ENCODE measurements at places on chromosomes 13 and 19. TPM values are rescaled to one million over a fixed set of nuclear protein-coding genes. Genes with fewer than 3 reads are reported as not detected.
A peak's percentile ranks its signal among the peaks of the same experiment; 100 is the strongest.

MCEMP1 gene
- total RNA-seq = 2.4 TPM

PRR22 gene
- total RNA-seq = 0.64 TPM

DNA sequence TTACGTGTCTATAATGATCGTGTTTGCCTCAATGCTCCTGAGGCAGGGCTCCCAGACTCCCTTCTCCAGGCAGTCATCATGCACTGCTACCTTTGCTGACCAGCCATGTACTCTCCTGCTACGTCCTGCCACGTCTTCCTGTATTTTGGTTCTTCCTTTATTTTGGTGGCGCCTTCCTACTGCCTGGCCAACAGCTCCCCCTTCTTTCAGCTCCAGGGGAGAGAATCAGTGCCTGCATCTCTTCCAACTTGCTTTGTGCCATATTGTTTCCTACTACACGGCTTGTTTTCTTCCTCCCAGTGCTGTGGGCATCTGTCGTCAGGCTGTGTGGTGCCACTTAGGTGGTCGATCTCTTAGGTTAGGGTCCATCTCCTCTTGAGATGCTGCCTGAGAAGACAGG lies 96.2 kb downstream of the FGF9 start:
- H3K4me1 ChIP-seq = no peaks in the 10 kb centered on the region
- no peak overlapping the region for H3K27ac ChIP-seq
- H3K4me3 ChIP-seq = no peak overlapping the region
- DNase-seq = no peak
- H3K36me3 ChIP-seq = no peaks in the 10 kb centered on the region

- H3K4me1 ChIP-seq = no peaks in the 10 kb centered on the region
- H3K36me3 ChIP-seq = no peaks in the 10 kb centered on the region
- no peak overlapping the region for H3K4me3 ChIP-seq
- H3K27me3 ChIP-seq = no peaks in the 10 kb centered on the region
- no peak for DNase-seq
Observed at GRCh38 chr13:101204270-101205020, 211.9 kb downstream of the NALCN start.

GRCh38 chr19:12669270-12670158 lies 2.9 kb downstream of the WDR83 start:
- peak overlapping the region; percentile 97 for H3K27ac ChIP-seq
- peaks cover 22% of the 10 kb centered on the region for H3K4me1 ChIP-seq
- no peaks in the 10 kb centered on the region for H3K27me3 ChIP-seq
- peak overlapping the region; percentile 90 for H3K4me3 ChIP-seq
- H3K36me3 ChIP-seq = peaks cover 3% of the 10 kb centered on the region

GRCh38 chr19:39377373-39378362 lies 13.2 kb downstream of the PAF1 start:
- no peak overlapping the region for H3K4me3 ChIP-seq
- H3K36me3 ChIP-seq = peaks cover 44% of the 10 kb centered on the region
- no peaks in the 10 kb centered on the region for H3K27me3 ChIP-seq
- peaks cover 6% of the 10 kb centered on the region for H3K4me1 ChIP-seq
- peak overlapping the region; percentile 32 for H3K27ac ChIP-seq
